ENCODE measurements at places on chromosomes 11 and 22.

DNA sequence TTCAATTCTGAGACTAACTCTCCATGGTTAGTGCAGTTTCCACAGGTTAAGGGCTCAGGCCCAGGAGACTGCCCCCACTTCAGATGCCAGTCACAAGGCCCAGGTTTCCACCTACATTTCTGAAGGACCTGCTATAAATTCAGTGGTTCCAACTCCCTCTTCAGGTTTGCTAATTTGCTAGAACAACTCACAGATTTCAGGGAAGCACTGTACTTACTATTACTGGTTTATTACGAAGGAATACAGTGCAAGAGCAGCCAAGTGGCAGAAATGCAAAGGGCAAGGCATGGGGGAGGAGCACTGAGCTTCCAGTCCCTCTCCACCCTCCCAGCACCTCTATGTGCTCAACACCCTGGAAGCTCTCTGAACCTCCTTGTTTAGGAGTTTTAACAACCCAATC lies 39.3 kb upstream of the SPON1 start:
- no peak for DNase-seq

DNA sequence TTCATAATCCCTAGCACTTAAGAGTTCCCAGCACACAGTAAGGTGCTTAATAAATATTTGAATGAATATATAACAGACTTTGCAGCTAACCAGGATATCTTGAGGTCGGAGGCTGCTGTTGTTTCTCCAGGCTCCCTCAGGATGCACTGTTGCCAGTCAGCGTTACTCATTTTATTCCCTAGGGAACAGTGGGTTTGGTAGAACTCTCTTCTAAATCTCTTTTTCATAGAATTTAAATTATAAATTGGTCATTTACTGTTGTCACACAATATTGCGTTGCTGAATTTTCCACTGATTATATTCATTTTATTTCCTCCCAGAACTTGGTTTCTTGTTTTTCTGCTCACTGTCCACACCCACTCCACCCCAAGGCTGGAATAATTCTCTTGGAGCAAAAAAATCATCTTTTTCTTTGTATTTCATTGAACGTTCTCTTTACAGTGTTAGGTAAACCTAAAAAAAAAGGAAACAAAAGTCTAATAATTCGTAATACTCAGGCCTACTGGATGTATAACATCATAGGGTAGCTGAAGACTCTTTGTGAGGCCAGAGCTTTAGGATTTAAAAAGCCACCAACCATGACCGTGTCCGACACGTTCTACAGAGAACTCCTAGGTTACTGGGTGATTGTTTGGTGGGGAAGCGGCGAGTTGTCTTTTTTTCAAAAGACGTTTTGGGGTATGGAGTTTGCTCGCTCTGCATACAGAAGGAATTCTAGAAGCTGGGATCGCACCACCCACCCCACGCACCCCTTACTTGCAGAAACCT lies 766 bp upstream of the CAPRIN1 start:
- no peak for DNase-seq

- DNase-seq, result no peak
Measured at GRCh38 chr11:116913000-116913399, 75.6 kb upstream of the APOA1 start.

- DNase-seq, result no peak
Measured at GRCh38 chr11:35112056-35112845, 26.7 kb upstream of the CD44 start.

GRCh38 chr11:1988667-1989317 lies 8.8 kb downstream of the H19 start:
- no peak for DNase-seq

DNA sequence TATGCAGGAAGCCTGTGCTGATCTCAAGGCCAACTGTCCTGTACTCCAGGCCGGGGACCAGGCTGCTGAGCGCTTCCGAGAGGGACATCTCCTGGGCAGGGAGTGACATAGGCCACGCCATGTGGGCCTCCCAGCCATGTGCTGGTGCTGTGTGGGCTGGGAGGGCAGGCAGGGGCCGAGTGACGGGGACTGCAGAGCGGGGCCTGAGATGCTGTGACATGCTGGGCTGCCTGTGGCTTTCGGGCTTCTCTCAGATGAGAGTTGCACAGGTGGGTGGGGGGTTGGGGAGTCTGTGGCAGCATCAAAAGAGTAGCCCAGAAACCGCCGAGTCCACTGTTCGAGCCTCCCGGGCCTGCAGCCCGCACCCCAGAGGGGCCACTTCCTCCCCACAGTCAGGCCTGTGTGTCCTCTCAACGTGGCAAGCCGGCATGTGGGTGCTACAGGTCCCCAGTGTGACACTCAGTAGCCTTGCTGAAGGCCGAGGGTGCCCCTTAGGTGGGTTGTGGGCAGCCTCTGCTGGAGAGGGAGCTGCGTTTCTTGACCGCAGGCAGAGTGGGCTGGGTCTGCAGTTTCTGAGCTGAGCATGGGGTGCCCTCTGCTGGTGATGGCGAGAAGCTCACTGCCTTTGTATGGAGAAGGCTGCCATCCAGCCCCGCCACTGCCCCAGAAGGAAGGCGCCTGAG lies 101.2 kb downstream of the BCR start:
- peak; percentile 40 for DNase-seq

- DNase-seq, result no peak
Measured at GRCh38 chr11:6025056-6025455, 5.5 kb downstream of the OR56A1 start.
